HCT116 (cell line): ENCODE measurements at places on chromosomes 7 and 10. TPM values are rescaled to one million over a fixed set of nuclear protein-coding genes. Genes with fewer than 3 reads are reported as not detected.

DNA sequence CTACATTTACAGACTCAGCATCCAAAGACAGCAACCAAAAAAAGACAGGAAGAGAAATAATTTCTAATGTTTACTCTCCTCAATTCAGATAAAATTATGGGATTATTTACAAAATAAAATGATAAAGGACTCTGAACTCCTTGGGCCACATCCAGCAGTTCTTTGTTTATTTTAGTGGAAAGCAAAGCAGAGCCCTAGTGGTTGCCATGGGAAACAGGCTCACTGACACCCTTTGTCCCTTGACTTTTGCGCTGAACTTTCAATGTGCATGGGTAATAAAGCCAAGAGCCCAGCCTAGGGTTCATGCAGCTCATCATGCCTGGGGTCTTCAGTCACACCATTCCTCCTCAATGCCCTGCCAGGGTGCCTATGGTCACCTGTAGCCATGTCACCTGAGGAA lies 442.6 kb upstream of the IGFBP3 start:
- DNase-seq: no peak

DNA sequence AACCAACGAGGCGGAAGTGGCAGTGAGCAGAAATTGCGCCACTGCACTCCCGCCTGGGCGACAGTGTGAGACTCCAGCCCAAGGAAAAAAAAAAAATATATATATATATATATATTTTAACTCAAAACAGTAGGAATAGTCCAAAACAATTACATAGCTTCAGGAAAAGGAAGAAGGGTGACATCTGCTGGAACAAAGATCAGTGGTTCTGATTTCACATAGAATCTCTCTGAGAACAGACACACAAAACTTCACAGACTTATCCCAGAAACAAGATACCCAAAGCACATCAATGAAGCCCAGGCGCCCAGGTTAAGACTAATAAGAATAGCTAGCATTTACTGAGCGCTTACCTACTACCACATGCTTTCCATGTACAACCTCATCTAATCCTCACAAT lies 45.0 kb downstream of the DNMBP start:
- no peak for DNase-seq

- no peak for DNase-seq
Observed at GRCh38 chr7:145347271-145347670, 511.4 kb upstream of the TPK1 start.

GRCh38 chr7:139046143-139046542 lies 10.3 kb upstream of the ZC3HAV1L start:
- no peak for DNase-seq

The LMOD2 gene
- not detected for total RNA-seq

GRCh38 chr7:13050703-13051102 lies 363.3 kb downstream of the ARL4A start:
- DNase-seq: no peak
